Stimulated activated CD4-positive, alpha-beta T cell treated with anti-CD3 and anti-CD28 coated beads, Interleukin-2, amount 100 ng/mL, for 4 hours (primary cell): ENCODE measurements at places on chromosomes 2 and 18.

- DNase-seq = no peak
These were observed 918.1 kb upstream of the LRATD1 start for GRCh38 chr2:13714466-13714865.

DNA sequence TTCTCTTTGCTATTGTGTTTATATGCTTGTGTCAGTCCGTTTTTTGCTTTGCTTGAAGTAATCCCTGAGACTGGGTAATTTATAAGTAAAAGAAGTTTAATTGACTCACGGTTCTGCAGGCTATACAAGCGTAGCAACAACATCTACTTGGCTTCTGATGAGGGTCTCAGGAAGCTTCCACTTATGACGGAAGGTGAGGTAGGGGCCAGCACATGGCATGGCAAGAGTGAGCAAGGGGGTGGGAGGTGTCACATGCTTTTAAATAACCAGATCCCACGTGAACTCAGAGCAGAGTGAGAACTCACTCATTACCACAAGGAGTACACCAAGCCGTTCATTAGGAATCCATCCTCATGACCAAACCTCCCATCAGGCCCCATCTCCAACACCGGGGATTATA lies 540.3 kb downstream of the TDRD15 start:
- DNase-seq = no peak

- peak; percentile 27 for DNase-seq
These were observed 64.3 kb downstream of the BABAM2 start for GRCh38 chr2:27954771-27955383.

DNA sequence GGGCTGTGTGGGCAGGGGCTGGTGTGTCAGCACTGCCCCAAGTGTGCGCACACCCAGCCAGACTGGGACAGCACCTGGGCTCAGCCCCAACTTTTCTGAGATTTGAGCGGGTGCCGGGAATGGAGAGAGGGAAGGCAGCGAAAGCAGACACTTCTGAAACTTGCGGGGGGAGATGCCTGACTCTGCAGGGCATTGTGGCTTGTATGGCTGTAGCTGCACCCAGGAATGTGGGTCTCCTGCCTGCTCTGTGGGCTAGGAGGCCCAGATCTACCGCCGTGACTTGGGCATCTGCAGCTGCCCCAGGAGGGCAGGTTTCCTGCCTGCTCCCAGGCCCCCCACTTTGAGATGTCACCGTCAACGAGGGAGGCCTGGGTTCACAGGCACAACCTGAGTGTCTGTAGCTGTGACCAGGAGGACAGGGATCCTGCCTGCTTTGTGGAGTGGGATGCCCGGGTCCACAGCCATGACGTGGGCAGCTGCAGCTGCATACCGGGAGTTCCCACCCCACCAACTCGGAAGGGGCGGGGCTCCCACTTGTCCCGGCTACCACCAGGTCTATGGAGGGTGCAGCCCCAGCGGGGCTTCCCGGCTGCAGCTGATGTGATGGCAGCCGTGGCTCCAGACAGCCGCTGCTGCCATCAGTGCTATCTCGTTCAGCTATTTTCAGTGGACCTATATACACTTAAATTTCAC lies 95.3 kb downstream of the DOK6 start:
- DNase-seq = no peak

GRCh38 chr2:107362993-107363392 lies 463.7 kb upstream of the RGPD4 start:
- no peak for DNase-seq

DNA sequence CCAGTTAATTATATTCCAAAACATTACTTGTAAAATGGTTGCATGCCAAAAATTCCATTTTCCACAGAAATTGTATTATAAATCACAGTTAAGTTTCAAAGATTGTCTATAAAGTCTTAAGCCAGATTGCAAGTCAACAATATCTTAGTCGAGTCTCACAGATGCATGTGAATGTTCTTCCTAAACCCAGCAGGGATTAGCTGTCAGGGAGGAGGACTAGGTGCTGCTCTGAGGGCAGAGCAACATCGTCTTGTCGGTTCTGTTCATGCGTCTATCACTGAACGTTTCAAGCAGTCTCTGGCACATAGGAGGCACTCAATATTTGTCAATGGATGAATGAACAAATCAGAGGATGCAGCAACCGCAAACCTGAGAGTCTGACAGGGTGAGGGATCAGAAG lies 27.0 kb downstream of the EPB41L3 start:
- no peak for DNase-seq

DNA sequence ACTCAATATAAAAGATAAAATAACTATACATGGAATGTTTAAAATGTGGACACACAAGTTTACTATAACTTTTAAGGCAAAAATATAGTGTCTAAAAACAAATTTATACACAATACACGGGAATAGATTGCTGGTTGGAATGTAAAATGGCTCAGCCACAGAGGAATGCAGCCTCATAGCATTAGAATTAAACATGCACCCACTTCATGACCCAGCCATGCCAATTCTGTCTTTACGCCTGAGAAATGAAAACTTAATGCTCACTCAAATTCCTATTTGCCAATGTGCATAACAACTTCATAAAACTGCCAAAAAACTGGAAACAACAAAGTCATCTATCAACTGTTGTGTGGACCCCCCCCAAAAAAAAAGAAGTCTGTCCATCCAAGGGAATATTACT lies 1006.6 kb upstream of the POU3F3 start:
- DNase-seq = no peak

DNA sequence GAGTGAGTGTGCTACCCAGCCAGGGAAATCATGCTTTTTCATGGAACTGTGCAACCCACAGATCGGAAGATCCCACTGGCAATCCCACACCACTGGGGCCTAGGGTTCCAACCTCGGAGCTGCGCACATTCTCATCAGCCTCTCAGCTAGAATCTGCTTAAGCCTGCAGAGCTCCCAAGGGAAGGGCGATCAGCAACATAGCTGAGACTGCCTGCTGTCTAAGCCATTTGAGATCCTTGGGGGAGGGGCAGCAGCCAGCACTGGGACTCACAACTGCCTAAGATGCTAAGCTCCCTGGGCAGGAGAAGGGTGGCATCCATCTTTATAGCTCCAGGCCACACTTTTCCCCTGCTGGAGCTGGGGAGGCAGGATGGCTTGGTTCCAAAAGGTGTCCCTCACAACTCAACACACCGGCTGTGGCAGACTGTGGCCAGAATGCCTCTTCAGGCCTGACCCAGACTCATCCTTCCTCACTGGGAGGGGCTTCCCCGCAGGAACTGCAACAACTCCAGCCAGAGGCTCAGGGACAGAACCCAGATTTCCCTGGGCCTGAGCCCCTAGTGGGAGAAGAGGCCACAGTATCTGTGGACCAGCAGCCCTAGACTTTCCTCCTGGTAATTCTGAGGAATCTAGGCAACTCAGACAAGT lies 1133.3 kb upstream of the PIK3C3 start:
- no peak for DNase-seq

DNA sequence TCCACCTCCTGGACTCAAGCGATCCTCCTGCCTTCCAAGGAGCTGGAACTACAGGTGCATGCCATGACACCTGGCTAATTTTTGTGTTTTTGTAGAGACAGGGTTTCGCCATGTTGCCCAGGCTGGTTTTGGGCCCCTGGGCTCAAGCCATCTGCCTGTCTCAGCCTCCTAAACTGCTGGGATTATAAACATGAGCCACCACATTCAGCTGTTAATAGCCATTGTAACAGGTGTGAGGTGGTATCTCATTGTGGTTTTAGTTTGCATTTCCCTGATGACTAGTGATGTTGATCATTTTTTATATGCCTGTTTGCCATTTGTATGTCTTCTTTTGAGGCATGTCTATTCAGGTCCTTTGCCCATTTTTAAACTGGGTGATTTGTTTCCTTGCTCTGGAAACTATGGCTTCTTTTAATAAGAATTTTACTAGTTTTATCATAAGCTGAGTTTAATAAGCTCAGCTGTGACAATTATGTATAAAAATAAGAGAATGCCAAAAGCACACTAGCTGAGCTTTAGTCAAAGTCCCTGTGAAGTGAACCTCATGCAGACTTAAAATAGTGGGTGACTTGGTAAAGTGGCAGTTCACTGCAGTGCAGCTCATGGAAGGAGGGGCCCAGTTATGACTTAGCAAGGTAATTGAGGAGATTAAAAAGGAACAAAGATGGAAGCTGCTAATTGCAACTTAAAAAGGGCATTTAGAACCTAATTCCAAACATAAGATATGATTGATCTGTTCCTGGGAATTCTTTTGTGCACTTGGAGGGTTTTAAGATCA lies 465.1 kb downstream of the TGIF1 start:
- DNase-seq = no peak

GRCh38 chr18:6661692-6662415 lies 67.7 kb upstream of the ARHGAP28 start:
- no peak for DNase-seq

GRCh38 chr2:138475277-138475776 lies 26.2 kb upstream of the SPOPL start:
- no peak for DNase-seq

- DNase-seq = no peak
These were observed 11.0 kb upstream of the KYNU start for GRCh38 chr2:142866426-142866825.

DNA sequence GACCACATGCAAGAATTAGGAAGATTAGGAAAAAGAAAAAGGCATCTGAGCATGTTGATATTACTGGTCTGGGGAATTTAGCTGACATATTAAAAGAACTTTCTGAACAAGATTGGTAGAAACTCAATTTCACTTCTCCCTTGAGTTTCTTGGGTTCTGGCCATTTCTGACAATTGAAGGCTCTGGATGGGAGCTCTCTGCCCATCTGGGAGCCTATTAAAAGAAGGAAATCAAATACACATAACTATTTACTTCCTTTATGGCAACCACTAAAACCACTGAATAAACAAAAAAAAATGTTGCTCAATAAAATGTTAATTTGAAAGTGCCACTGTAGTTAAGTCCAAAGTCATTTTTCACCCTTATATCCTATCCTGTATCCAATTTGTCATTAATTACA lies 216.8 kb upstream of the HNMT start:
- DNase-seq = no peak

- no peak for DNase-seq
These were observed 18.8 kb downstream of the ZNF385B start for GRCh38 chr2:179842498-179843153.

- no peak for DNase-seq
These were observed 43.6 kb downstream of the MAP3K20 start for GRCh38 chr2:173119069-173119807.

GRCh38 chr2:54666131-54666633 lies 57.3 kb upstream of the EML6 start:
- no peak for DNase-seq

DNA sequence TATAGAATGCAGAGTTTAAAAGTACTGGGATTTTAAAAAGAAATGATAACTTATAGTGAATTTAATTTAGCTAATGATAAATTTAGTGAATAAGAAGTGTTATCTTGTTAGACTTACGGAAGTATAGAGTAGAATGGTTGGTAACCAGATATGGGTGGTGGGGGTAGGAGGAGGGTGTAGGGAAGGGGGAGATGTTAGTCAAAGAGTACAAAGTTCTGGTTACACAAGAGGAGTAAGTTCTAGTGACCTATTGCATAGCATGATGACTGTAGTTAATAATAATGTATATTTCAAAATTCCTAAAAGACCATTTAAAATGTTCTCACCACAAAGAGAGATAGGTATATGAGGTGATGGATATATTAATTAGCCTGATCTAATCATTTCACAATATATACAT lies 184.8 kb upstream of the STON1 start:
- no peak for DNase-seq

DNA sequence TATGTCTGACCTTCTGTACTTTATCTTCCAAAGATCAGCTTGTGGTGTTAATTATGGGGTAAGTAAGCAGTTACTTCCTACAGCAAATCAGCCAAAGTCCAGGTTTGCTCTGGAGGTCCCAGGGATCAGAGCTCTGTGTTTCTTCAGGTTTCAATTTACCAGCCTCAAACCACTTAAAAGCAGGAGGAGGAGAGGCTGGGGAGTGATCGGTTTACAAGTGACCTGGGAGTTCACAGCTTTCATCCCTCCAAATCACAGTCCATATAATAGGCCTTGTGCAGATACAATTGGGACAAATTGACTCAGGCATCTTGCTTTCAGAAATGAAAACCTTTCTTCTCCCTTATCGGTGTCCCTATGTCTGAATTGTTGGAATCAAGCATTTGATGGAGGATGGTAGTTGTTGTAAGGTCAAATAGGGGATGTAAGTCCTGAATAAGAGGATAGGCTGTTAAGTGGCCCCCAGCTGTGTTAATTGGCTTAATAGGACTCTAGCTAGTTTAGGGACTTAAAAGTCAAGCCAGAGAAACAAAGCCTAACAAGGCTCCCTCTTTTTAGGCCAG lies 188.0 kb upstream of the NT5C1B start:
- DNase-seq = no peak

GRCh38 chr2:238255151-238255551 lies 15.3 kb upstream of the HES6 start:
- DNase-seq = no peak

- no peak for DNase-seq
These were observed 228.3 kb downstream of the TPGS2 start for GRCh38 chr18:36600548-36600947.

- no peak for DNase-seq
These were observed 97.2 kb downstream of the GULP1 start for GRCh38 chr2:188388831-188389230.

DNA sequence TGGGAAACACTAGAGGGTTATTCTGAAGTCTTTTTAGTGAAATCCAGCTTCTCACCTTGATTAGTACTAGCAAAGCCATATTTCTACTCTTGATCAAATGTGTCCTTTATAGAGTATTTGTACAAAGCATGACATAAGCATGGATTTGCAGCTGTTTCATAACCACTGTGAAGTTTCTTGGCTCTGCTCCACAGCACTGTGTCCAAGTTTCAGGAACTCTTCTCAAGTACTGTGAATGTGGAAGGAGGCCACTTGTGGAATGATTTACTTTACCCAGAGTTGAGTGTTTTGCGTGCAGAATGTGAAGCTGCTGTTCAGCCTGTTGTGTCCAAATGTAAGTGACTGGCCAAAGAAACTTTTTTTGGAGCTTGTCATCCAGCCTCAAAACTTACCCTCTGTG lies 16.2 kb upstream of the MAPRE2 start:
- no peak for DNase-seq

DNA sequence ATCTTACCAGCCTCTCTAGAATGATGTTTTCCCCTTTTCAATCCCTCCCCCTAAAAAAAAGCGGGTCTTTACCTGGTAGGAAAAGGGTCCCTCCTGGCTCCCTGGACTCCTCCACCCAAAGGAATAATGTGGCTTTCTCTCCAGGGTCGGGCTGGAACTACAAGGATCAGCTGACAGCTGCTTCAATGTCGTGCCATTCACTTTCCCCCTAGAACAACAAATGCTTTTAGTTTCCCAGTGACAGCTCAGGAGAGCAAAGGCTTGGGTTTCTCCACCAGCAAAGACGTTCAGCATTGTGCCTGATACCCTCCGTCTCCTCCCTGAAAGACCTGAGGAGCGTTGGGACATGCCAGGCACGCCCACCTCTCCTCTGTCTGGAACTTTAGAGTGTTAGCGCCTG lies 173.8 kb upstream of the SIX3 start:
- no peak for DNase-seq

- DNase-seq = no peak
These were observed 1049.0 kb downstream of the TSN start for GRCh38 chr2:122804494-122804893.
